Stomach (tissue), 19 donors: ENCODE measurements at places on chromosomes 6 and 20. TPM values are rescaled to one million over a fixed set of nuclear protein-coding genes. Genes with fewer than 3 reads are reported as not detected.

Gene PROCR
- total RNA-seq = 5.3 TPM

Gene PHACTR1
- 6.4 TPM for total RNA-seq

Gene TREM2
- not detected for total RNA-seq

Gene ZDHHC14
- total RNA-seq = 10.5 TPM

Gene ZC2HC1B
- total RNA-seq = not detected
